NK-92 treated with Interleukin-12 subunit alpha and Interleukin-12 subunit beta, amount 100 ng/mL, for 24 hours (cell line): ENCODE measurements at places on chromosomes 4 and X.

DNA sequence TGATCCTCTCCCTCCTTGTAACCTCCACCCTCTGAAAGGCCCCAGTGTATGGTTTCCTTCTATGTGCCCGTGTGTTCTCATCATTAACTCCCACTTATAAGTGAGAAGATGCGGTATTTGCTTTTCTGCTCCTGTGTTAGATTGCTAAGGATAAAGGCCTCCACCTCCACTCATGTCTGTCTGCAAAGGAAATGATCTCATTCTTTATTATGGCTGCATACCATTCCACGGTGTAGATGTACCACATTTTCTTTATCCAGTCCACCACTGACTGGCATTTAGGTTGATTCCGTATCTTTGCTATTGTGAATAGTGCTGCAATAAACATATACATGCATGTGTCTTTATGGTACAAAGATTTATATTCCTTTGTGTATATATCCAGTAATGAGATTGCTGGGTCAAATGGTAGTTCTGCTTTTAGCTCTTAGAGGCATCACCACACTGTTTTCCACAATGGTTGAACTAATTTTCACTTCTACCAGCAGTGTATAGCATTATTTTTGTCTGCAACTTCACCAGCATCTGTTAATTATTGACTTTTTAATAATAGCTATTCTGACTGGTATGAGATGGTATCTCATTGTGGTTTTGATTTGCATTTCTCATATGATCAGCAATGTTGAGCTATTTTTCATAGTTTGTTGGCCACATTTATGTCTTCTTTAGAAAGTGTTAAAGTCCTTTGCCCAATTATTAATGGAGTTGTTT, 1030.9 kb downstream of the FSTL5 start:
- DNase-seq = no peak

DNA sequence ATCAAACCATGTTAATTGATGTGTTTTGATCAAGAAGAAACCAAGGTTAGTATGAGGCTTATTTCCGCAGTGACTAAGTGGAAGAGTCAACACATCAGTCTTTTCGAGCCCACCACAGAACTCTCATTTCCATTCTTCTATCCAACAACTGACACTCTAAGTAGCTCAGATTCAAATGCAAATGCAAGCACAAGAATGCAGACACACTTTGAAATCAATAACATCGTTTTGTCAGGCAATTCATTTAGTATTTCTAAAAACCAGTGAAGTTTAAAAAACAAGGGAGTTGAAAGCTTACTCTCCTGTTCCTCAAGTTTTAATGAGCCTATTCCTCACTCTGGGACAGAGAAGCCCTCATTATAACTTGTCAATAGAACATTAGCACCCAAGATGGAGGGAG, 433.1 kb downstream of the ZIC3 start:
- no peak for DNase-seq

GRCh38 chr4:160318567-160319220, 1215.8 kb downstream of the RAPGEF2 start:
- no peak for DNase-seq

- no peak for DNase-seq
Observed at GRCh38 chrX:25012433-25012735, 3.4 kb downstream of the ARX start.

DNA sequence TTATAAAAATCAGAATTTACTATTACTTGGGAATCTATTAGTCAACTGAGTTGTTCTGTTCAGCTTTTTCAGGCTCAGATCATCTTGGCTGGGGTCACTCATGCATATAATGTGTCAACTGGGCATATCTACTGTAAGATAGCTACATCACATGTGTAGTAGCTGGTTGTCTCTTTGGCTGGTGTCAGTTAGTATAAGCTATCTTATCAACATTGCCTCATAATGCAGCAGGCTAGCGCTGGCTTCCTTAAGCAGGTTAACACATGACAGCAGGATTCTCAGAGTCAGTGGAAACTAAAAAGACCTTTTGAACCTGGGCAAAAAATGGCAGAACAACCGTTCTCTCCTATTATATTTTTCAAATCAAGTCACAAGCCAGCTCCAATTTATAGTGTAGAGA, 378.3 kb upstream of the PCDH10 start:
- no peak for DNase-seq

GRCh38 chr4:102627831-102628523, 126.8 kb downstream of the NFKB1 start:
- no peak for DNase-seq

GRCh38 chr4:42789041-42789567, 103.4 kb upstream of the GRXCR1 start:
- no peak for DNase-seq

DNA sequence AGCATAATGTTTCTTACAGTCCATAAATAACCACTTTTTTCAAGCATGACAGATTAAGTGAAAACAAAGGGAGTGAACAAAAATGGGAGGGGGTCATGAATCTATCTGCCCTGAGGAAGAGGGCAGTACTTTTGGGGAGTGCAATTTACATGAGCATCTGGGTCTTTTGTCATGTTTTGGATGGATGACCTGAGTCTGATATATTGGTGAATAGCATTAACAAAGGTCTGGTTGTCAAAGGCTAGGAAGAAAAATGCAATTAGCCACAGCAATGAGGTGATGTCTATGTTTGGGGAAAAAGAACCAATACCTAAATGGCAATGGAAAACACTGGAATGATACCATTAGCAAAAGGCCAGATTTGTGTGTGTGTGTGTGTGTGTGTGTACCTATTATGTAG, 15.1 kb upstream of the MAD2L1 start:
- no peak for DNase-seq

DNA sequence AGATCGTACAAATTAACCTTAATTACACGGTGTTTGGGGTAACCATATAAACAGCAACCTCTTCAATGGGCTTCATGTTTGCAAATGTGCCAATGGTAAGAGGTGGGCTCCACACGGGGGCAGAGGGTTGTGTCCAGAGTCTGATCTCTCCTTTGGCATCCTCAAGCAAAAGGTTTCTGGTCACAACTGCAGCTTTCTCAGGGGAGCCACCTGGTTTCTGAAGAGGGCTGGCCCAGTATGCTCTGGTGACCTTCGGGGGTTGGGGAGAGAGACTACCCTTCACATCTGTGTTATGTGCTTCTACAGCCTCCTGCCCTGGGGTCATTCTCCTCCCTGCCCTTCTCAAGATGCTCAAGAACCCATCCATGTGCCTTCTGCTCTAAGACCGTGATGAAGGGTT, 259.6 kb downstream of the CRLF2 start:
- DNase-seq = no peak
